ENCODE measurements at places on chromosomes 13 and 19. TPM values are rescaled to one million over a fixed set of nuclear protein-coding genes. Genes with fewer than 3 reads are reported as not detected.

LRRC63 gene
- total RNA-seq = 0.20 TPM

BRCA2 gene
- 7.6 TPM for total RNA-seq

ZNF284 gene
- total RNA-seq = 2.3 TPM

ZSCAN18 gene
- 13.4 TPM for total RNA-seq

IGFL2 gene
- not detected for total RNA-seq

SIGLEC10 gene
- total RNA-seq = 0.25 TPM

FXYD7 gene
- total RNA-seq = 9.3 TPM

SLC25A41 gene
- 0.42 TPM for total RNA-seq

CCDC106 gene
- total RNA-seq = 0.99 TPM

MYO16 gene
- total RNA-seq = 0.74 TPM

ZNF563 gene
- total RNA-seq = 1.2 TPM

CBARP gene
- total RNA-seq = 0.12 TPM

TJP3 gene
- 20.6 TPM for total RNA-seq

LYPD4 gene
- total RNA-seq = not detected

SPART gene
- total RNA-seq = 6.7 TPM

HOMER3 gene
- total RNA-seq = 3.6 TPM

ZSWIM9 gene
- 5.0 TPM for total RNA-seq

CFD gene
- 1.9 TPM for total RNA-seq

SHD gene
- total RNA-seq = not detected

HSH2D gene
- total RNA-seq = 45.5 TPM

NEK3 gene
- total RNA-seq = 7.1 TPM

All from CD4-positive, CD25-positive, alpha-beta regulatory T cell (primary cell).